ENCODE measurements at places on chromosomes 13 and 19.

DNA sequence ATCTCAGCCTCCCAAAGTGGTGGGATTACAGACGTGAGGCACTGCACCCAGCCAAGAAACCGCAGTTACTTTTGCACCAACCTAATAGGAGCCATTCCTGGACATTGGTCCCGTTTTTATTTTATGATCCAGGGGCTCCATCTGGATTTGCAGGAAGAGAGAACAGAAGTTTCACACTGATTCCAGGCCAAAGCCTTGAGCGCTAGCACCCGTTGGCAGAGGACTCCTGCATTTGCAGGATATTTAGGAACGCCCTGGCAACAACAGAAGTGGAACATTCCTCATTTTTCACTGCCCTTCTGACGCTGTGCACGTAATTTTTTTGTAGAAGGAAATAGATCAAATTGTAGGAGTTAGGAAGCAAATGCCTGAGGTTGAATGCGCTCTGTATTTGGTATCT, 11.7 kb upstream of the SULT2A1 start:
- no peak overlapping the region for H3K27ac ChIP-seq
- no peaks in the 10 kb centered on the region for H3K4me1 ChIP-seq
- H3K36me3 ChIP-seq: no peaks in the 10 kb centered on the region

DNA sequence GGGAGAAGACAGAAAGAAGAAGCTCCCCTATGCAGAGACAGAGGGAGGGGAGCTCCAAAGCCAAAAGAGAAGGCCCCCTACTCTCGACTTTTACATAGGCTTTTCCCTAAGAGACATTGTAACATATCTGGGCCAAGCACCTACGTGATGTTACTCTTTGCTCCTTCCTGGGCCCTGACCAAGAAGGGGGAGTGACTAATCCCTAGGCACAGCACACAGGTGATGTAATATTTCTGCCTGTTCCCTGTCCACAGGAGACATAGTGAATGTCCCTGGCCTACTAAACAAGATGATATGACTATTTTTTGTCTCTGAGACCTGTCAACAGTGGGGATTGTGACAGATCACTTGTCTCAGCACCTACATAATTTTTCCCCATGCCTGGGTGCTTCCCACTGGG, 15.9 kb upstream of the ZNF254 start:
- peaks cover 14% of the 10 kb centered on the region for H3K36me3 ChIP-seq
- H3K4me1 ChIP-seq: no peaks in the 10 kb centered on the region
- no peak overlapping the region for H3K27ac ChIP-seq
- no peak overlapping the region for H3K4me3 ChIP-seq
- H3K27me3 ChIP-seq: no peaks in the 10 kb centered on the region
- no peak for DNase-seq

DNA sequence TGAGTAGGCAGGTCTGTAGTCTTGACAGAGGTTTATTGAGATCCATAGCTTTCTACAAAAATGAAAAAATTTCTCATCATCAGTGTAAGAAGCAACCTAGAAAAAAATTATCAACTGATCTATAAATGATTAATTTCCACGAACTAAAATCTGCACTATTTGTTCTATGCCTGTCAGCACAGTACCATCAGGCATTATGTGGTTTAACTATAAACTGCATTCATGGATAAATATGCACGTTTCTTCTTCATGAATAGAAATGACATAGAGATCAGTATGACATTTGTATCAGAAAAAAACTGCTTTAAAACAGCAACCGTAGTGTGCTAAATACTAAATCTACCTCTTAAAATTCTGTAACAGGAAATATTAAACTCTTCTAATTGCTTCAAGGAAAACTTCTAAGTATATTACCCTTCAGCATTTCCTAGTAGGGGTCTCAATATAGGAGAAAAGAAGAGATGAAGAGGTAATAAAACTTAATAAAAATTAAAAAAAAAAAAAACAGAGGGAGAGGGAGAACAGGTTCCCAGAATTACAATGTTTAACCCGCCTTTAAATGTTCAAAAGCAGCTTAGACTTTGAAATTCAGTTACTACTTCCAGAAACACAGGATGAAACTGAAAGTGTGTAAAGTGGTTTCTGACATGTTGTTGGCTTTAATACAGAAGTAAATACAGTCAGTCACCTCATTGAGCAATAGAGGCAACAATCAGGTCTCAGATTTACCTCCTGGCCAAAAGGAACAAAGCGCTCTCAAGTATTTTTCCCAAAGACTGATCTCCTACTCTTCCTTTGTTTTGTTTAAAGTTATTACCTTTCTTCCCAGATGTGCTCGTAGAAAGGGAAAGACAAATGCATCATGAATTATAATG, 144.4 kb downstream of the DIAPH3 start:
- H3K4me3 ChIP-seq: no peak overlapping the region
- H3K27ac ChIP-seq: no peak overlapping the region
- H3K27me3 ChIP-seq: no peaks in the 10 kb centered on the region
- no peaks in the 10 kb centered on the region for H3K36me3 ChIP-seq
- H3K4me1 ChIP-seq: no peaks in the 10 kb centered on the region

DNA sequence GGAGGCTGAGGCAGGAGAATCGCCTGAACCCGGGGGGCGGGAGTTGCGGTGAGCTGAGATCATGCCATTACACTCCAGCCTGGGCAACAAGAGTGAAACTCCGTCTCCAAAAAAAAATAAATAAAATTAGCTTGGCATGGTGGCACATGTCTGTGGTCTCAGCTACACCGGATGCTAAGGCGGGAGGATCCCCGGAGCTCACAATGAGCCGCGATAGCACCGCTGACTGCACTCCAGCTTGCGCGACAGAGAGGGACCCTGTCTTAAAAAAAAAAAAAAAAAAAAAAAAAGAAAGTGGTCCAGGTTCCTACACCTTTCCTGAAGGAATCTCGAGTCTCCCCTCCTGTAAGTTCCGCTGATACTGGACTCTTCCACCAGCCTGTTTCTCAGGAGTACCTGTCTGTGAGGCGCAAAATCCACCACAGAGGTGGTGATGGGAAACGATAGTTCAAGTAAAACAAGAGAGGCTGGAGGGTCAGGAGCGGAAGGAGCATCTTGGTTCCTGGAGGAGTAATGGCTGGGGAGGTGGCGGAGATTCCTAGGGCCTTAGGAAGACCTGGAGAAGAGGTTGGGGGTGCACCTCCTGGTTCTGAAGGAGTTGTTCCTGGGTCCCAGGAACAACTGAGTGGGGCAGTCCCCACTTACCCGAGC, 471 bp downstream of the FUT1 start:
- H3K4me3 ChIP-seq: peak overlapping the region; percentile 71
- H3K27ac ChIP-seq: no peak overlapping the region
- H3K36me3 ChIP-seq: peaks cover 2% of the 10 kb centered on the region

- H3K4me1 ChIP-seq: no peaks in the 10 kb centered on the region
- no peak overlapping the region for H3K27ac ChIP-seq
- no peak overlapping the region for H3K4me3 ChIP-seq
- no peak for DNase-seq
These were observed 23.4 kb downstream of the CNFN start for GRCh38 chr19:42366673-42367072.

GRCh38 chr13:26787961-26788360, 27.4 kb upstream of the GPR12 start:
- H3K27me3 ChIP-seq: no peaks in the 10 kb centered on the region
- no peak for DNase-seq
- H3K36me3 ChIP-seq: no peaks in the 10 kb centered on the region
- H3K27ac ChIP-seq: no peak overlapping the region

DNA sequence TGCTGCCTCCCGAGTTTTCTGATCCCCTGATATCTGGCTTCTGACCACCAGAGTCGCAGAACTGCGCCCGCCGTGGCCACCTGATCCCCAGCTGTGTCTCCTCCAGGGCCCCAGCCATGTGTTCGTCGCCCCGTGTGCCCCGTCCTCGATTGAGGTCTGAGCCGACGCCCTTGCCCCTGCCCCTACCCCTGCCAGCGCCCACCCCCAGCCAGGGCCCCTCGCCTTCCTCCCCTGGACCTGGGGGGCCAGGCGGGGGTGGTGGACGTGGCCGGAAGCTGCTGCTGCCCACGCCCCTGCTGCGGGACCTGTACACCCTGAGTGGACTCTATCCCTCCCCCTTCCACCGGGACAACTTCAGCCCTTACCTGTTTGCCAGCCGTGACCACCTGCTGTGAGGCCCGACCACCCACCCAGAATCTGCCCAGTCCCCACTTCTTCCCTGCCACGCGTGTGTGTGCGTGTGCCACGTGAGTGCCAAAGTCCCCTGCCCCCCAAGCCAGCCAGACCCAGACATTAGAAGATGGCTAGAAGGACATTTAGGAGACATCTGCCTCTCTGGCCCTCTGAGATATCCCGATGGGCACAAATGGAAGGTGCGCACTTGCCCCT, 9.2 kb downstream of the PLPPR2 start:
- H3K27me3 ChIP-seq: no peaks in the 10 kb centered on the region
- H3K4me1 ChIP-seq: peaks cover 2% of the 10 kb centered on the region
- H3K4me3 ChIP-seq: no peak overlapping the region
- no peaks in the 10 kb centered on the region for H3K36me3 ChIP-seq
- no peak for DNase-seq

GRCh38 chr13:106915146-106915545, 347.2 kb upstream of the ARGLU1 start:
- DNase-seq: no peak
- no peak overlapping the region for H3K4me3 ChIP-seq
- no peaks in the 10 kb centered on the region for H3K27me3 ChIP-seq
- H3K27ac ChIP-seq: no peak overlapping the region
- no peaks in the 10 kb centered on the region for H3K36me3 ChIP-seq
